ENCODE measurements at places on chromosomes 16 and 17. TPM values are rescaled to one million over a fixed set of nuclear protein-coding genes. Genes with fewer than 3 reads are reported as not detected.

AANAT gene
- total RNA-seq = not detected

MSLN gene
- total RNA-seq = 0.32 TPM

ZNF778 gene
- total RNA-seq = 9.3 TPM

C17orf113 gene
- 0.26 TPM for total RNA-seq

KRT39 gene
- total RNA-seq = not detected

TEX19 gene
- not detected for total RNA-seq

NPIPB8 gene
- total RNA-seq = under 0.01 TPM

NUPR1 gene
- 22.7 TPM for total RNA-seq

TEX14 gene
- total RNA-seq = not detected

KRTAP4-5 gene
- total RNA-seq = not detected

HAGH gene
- 14.3 TPM for total RNA-seq

KLHL36 gene
- 48.5 TPM for total RNA-seq

KRT16 gene
- 2.7 TPM for total RNA-seq

TBC1D28 gene
- total RNA-seq = not detected

CA7 gene
- not detected for total RNA-seq

TBKBP1 gene
- total RNA-seq = 11.1 TPM

ZFHX3 gene
- total RNA-seq = 17.0 TPM

PRSS8 gene
- total RNA-seq = not detected

CTRB2 gene
- total RNA-seq = not detected

SULT1A1 gene
- 9.8 TPM for total RNA-seq

All from articular chondrocyte of knee joint (primary cell).